ENCODE measurements at places on chromosomes 3 and 15. TPM values are rescaled to one million over a fixed set of nuclear protein-coding genes. Genes with fewer than 3 reads are reported as not detected.

DNA sequence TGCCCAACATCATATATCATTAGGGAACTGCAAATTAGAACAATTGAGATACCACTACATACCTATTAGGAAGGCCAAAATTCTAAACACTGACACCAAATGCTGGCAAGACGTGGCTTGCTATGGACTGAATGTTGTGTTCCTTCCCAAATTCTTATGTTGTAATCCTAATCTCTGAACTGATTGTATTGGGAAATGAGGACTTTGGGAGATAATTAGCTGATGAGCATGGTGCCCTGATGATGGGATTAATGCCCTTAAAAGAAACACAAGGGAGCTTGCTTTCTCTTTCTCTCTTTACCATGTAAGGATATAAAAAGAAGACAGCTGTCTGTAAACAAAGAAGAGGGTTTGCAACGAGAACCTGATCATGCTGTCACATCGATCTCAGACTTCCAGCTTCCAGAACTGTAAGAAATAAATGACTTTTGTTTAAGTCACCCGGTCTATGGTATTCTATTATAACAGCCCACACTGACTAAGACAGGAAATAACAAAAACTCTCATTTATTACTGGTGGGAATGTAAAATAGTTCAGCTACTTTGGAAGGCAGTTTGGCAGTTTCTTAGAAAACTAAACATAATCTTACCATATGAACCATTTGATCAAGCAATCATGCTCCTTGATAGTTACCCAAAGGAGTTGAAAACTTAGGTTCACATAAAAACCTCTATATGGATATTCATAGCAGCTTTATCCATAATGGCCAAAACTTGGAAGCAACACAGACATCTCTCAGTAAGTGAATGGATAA lies 458.3 kb upstream of the CBLB start:
- no peak for DNase-seq

DNA sequence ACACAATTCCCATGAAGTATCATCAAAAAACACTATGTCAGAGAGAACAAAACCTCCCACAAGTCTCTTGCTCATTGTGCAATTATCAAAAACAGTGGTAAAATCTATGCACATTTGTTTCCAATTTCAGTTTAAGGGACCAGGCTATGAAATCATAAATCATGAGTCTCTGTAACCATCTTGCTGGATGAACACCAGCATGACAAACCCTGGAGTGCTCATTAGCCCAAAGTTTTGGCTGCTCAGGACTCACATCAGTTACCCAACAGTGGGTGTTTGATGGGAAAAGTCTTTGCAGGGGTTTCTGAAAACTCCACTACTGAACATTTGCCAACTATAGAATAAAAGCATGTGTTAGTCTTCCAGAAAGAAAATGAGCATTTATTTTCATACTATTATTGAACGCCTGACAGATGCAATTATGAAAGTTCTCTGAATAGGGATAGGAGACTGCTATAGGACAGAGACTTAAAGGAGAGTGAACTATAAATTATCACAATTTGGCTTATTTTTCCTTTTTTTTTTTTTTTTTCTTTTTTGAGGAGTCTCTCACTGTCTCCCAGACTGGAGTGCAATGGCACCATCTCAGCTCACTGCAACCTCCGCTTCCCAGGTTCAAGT lies 240.8 kb upstream of the KCNMB2 start:
- DNase-seq, result no peak

- no peak for DNase-seq
Observed at GRCh38 chr3:196643201-196643749, 3.8 kb downstream of the NRROS start.

- no peak for DNase-seq
Observed at GRCh38 chr3:30622790-30623189, 16.4 kb downstream of the TGFBR2 start.

GRCh38 chr3:2099028-2099671 lies 484 bp downstream of the CNTN4 start:
- no peak for DNase-seq

DNA sequence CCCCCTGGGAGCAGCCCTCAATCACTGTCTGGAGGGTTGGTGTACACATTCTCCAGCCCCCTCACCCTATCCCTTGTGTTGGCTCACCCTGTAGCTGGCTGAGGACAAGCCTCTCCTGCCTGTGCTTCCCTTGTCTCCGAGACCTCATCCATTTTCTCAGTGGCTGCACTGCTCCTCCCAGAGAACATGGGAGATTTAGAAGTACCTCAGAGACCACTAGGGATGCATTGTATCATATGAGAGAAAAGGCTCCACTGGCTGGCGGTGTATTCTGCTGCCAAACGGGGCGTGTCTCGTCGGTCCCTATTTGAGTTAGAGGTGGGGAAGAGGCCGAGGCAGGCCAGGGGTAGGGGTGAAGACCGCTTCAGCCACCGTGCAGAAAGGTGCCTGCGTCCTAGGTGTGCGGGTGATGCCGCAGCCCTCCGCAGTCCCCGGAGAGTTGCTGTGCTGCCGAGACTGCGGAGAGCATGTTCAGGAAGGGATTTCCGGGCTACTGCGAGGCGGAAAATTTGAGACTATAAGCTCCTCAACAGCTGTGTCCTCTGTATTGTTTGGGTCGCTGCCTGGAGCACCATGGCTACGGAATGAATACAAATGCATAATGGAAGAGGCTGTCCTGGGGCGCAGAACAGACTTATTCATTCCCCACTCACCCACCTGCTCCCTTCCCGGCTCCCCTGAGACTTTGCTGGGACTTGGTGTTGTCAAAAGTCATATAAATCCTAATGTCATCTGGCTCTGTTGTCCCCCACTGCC lies 43.8 kb downstream of the SPSB4 start:
- no peak for DNase-seq

GRCh38 chr3:150421799-150422548 lies 13.9 kb downstream of the TSC22D2 start:
- no peak for DNase-seq

DNA sequence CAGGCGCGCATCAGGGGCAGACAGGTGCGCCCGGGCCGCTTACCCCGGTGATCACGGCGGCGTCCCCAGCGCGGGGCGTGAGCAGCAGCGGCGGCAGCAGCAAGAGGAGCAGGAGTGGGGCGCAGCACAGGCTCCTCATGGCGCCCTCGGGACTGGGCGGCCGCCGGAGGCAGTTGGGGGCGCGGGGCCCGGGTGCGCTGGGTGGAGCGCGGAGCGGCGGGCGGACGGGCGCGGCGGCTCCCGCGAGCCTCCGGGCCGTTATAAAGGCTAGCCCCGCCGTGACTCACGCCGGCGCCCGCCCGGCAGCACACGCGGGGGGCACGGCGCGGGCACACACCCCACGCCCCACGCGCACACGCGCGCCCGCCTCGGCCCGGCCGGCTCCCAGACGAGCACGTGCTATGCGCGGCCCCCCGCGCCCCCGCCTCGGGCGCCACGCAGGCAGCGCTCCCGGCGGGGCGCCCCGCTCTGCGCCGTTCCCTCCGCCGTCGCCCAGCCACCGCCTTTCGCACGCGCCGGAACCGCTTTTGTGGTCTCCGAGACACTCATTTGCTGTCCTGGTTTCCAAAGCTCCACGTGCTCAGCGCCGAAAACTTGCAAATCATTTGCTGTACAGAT lies at the start of gene PROK2:
Gene PROK2, minus strand, starts transcription at position 235 of the 618 bp plus-strand sequence. Its CDS starts 96 bp downstream, at position 139.
- no peak for DNase-seq

- DNase-seq, result no peak
Observed at GRCh38 chr3:157064402-157064801, 95.5 kb downstream of the CCNL1 start.

GRCh38 chr15:69498987-69499386 lies 46.4 kb downstream of the RPLP1 start:
- no peak for DNase-seq

Gene CELF6
- total RNA-seq, result 2.7 TPM

DNA sequence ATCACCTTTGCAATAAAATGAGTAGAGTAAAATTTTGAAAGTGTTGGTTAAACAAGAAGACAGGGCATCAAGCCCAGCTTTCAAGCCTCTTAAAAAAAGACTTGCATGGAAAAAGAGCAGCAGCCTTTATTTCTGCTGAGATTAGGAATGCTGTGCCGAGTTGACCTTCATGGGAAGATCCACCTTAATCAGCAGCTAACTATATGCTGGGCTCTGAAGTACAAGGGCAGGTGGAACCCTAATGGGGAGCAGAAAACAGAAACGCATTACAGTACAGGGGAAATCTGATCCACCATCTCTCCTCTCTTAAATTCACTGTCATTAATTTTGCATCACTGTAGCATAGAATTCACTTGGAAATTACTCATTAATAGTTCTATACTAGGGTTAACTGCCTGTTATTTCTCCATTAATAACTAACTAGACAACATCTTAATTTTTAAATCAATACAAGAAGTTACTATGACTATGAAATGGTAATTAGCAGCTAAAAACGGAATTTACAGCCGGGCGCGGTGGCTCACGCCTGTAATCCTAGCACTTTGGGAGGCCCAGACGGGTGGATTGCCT lies 133.6 kb downstream of the GHSR start:
- DNase-seq, result no peak

DNA sequence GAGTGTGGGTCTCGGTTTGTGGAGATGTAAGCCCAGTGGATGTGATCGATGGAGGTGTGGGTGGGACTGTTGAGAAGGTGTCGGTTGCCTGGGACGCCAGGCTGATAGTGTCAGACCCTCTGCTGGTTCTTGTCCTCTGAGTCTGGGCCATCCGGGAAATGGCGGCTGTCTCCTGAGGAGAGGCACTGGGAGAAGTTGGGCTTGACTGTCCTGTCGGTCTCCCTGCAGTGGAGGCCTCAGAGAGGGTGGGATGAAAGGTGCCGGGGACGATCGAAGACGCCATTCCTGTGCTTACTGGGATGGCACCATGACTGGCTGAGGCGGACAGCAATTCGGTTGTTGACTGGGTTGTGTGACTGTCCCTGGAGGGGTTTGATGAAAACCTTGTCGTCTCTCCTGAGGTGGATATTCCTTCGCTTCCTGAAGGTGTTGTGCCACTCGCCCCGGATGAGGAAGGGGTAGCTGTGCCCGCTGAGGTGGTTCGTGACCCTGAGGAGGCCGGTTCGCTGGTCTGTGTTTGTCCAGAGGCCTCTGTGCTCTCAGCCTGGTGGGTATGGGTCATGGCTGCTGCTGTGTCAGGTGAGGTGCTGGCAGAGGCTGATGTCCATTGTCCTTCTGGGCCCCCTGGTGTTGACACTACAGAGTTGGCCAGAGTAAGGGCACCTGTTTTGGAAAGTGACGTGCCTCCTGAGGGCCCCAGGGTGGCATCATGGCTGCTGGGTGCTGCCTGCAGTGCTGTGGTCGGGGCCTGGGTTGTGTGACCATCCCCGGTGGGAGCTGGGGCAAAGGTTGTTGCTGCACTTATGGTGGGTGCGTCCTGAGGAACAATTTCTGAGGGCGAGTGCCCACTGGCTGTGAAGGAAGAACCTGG lies 22.8 kb downstream of the MUC4 start:
- no peak for DNase-seq

DNA sequence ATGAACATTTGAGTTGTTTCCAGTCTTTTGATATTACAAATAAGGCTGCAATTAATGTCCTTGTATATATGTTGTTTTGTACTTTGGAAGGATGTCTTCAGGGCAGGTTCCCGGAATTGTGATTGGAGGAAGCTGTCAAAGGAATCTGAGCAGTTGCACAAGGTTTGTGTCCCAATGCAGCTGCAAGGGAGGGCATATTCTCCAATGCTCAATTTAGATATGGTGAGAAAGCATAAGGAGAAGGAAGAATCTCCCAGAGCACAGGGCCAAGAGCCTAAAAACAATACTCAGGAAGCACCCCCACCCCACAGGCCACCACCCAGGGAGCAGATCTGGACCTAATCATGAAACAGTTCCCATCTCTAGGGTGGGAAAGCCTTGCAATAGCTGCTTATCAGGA lies 228.0 kb upstream of the LRRFIP2 start:
- no peak for DNase-seq

Gene CYP1A2
- not detected for total RNA-seq

- no peak for DNase-seq
Observed at GRCh38 chr15:100707229-100707628, 104.8 kb downstream of the ASB7 start.

GRCh38 chr15:51931638-51932037 lies 39.9 kb downstream of the LEO1 start:
- DNase-seq, result no peak

Gene TTLL13
- total RNA-seq, result 0.28 TPM

Gene RHOA
- 271 TPM for total RNA-seq

GRCh38 chr15:39855400-39855799 lies 64.7 kb downstream of the GPR176 start:
- DNase-seq, result no peak

DNA sequence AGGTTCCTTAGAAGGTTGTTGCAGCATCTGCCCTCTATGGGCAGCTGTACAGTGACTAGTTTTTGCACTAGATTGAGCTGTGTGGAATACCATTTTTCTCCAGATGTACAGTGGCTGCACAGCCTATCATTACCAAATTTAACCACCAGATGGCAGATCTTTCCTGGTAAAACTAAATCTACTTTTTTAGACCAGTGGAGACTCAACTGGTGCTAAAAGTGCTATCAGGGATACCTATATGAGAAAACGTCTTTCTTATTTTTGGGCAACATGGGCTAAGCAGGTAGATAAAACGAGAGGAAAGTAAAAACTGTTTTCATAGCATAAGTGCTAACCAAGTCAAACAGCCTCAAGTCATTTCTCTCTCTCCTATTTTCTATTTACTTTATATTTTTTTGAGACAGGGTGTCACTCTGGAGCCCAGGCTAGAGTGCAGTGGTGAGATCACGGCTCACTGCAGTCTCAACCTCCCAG lies 21.2 kb downstream of the IGSF10 start:
- DNase-seq, result no peak

Gene HESX1
- total RNA-seq, result not detected

- no peak for DNase-seq
Observed at GRCh38 chr3:175312791-175313190, 453.7 kb downstream of the NAALADL2 start.

DNA sequence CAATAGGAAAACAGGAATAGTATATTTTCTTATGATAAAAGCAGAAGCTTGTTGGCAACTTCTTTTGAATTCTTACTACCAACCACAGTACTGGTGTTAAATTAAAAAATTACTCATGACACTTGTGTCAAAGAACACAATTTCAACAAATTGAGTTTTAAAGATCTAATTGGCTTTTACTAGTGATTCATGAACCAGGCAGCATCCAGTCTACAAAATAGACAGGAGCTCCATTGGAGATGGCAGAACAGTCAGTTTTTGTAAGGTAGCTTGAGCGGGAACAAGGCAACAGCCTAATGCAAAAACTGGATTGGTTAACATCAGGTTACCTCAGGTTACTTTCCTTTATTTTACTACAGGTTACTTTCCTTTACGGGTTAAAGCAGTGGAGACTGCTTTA lies 181.3 kb upstream of the THBS1 start:
- no peak for DNase-seq

DNA sequence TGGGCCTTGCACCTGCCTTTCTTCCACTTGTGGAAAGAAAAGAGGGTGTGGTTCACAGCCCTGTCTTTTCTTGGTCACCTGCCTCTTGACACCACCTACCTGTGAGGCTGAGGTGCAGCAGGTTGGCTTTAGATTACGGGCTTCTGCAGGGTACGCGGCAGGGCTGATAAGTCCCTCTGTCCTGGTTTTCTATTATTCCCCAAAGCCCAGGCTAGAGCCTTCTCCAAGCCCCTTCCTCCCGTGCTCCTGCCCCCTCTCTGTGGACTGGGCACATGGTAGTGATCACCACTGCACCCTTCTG lies 44.8 kb upstream of the HACD2 start:
- no peak for DNase-seq

GRCh38 chr3:126994661-126995245 lies 11.8 kb downstream of the PLXNA1 start:
- DNase-seq, result no peak
